ENCODE measurements at places on chromosomes 4 and X.

- DNase-seq: no peak
Observed at GRCh38 chr4:159267869-159268285, 165.0 kb downstream of the RAPGEF2 start.

- no peak for DNase-seq
Observed at GRCh38 chrX:19639813-19640462, 124.6 kb upstream of the MAP3K15 start.

DNA sequence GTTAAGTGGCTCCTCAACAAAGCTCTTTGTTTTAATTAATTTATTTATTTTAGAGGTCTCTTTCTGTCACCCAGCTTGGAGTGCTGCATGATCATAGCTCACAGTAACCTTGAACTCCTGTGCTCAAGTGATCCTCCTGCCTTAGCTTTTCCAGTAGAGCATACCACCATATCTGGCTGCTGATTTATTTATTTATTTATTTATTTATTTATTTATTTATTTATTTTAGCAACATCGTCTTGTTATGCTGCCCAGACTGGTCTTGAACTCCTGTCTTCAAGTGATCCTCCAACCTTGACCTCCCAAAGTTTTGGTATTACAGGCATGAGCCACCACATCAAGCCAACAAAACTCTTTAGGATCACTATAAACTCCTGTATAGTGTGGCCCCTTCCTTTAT lies 15.8 kb upstream of the KLF8 start:
- no peak for DNase-seq

DNA sequence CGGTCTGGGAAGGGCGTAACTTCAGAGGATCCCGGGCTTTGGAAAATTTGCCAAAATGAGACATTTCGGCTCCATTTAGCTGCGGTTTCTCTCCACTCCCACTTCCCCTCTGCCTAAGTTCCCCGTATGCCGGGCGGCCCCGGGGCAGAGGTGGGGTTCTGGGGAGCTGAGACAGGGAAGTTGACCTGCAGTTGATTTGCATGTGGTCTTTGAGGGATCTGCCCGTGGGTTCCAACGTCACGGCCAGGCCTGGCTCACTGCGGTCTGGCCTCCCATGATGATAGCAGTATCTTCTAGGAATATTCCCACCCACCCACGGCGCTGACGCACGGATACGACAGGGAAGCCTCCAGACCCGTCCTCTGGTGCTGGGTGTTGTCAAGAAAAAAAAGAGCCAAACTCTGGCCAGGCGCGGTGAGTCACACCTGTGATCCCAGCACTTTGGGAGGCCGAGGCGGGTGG lies 27.3 kb upstream of the CRLF2 start:
- no peak for DNase-seq

- DNase-seq: no peak
Observed at GRCh38 chr4:185358514-185358913, 37.2 kb downstream of the LRP2BP start.

DNA sequence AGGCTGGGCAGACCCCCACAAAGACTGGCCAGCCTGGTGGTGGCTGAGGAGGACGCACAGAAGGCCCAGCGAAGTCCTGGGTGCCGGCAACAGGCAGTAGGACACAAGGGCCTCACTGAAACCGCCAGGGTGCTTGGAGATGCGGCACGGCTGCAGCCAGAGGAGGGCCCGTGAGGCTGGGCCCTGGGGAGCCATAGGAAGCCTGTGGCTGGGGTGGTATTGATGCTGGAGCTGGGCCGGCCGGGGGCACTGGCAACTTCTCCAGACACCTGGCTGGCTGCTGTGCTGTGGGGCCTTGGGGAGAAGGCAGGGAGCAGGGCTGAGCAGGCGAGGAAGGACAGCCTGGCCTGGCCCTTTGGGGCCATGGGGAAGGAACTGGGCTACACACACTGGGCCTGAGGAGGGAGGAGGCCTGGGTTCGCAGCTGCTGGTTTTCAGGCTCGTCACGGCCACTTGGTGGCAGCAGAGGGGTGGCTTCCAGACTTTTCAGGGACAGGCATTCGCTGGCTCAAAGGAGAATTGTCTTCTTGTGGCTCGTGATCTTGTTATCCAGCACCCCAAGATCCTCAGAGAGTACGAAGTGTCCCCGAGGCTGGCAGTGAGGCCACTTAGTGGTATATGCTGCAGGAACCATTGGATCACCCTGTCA lies 37.2 kb downstream of the ATP2B3 start:
- peak; percentile 5 for DNase-seq

DNA sequence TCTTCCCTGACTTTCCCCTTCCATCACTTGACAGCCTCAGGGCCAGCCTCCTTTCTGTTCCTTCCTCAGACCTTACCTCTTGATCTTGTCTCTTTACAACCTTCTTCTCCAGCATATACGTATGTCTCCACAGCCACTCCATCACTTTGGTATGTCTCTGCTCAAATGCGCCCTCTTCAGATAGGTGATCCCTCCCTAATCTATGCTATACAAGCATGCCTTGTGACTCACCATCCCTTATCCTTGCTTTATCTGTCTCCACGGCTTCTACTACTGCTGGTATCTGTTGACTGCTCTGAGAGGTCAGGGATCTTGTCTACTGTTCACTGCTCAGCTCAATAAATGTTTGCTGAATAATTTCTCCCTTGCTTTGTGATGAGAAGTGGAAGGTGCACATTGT lies 9.0 kb downstream of the ARAP2 start:
- DNase-seq: no peak

- DNase-seq: no peak
Observed at GRCh38 chr4:129138810-129139496, 43.0 kb downstream of the C4orf33 start.

- no peak for DNase-seq
Observed at GRCh38 chr4:7295911-7296660, 103.7 kb downstream of the SORCS2 start.

- DNase-seq: no peak
Observed at GRCh38 chrX:40867352-40867751, 132.0 kb upstream of the MED14 start.

DNA sequence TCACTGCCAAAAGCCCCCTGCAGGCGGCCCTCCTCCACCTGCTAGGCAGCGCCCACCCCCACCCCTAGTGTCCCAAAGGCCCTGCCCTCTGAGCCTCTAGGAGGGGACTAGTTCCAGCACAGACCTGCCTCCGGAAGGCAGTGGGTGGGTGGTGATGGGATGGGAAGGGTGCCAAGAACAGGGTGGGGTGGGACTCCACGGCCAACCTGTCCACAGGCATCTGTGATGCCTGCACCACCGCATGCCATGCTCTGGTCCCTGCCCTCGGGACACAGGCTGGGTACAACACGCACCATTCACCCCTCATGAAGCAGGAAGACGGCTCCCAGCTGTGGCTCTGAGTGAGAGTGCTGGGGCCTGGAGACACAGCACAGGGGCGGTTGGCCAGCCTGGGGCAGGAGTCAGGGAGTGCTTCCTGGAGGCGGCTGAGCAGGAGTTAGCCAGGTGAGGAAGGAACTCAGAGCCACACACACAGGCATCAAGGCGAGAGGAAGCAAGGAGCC lies 243.1 kb upstream of the PSAPL1 start:
- DNase-seq: no peak

- no peak for DNase-seq
Observed at GRCh38 chr4:88419874-88420273, 37.0 kb upstream of the HERC5 start.

DNA sequence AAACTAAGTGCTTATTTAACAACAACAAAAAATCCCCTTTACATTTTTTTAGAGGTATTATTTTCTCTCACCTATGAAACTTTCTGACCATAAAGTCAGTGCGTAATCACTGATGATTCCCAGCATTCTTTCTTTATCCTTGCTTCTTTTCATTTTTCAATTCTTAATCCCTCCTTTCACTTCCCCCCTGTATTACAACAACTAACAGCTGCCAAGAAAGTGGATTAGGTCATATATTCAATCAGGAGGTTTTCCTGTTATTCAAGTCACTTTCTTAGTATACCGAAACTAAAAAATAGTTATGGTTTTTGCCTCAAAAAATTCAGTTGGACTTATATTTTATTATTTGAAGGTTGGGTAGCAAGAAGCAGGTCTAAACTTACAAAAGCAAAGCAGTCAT lies 2.1 kb upstream of the STAP1 start:
- DNase-seq: no peak

GRCh38 chrX:23784470-23785331 lies 1.7 kb downstream of the SAT1 start:
- no peak for DNase-seq

DNA sequence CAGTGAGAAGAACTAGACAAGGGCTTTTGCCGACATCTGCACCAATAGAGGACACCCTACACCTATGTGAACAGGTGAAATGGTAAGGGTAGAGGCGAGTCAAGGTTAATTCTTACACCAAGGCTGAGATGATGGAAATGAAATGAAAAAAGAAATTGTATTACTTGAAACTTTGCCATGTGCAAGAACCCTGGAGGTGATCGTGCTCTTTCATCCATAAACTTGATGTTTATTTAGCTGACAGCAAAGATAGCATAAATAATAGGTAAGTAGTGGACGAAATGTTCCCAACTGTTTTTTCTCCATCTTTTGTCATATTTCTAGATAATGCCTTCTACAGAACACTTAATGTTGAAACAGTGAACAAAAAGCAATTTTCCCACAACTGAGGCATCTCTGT lies 162.5 kb downstream of the BANK1 start:
- no peak for DNase-seq

DNA sequence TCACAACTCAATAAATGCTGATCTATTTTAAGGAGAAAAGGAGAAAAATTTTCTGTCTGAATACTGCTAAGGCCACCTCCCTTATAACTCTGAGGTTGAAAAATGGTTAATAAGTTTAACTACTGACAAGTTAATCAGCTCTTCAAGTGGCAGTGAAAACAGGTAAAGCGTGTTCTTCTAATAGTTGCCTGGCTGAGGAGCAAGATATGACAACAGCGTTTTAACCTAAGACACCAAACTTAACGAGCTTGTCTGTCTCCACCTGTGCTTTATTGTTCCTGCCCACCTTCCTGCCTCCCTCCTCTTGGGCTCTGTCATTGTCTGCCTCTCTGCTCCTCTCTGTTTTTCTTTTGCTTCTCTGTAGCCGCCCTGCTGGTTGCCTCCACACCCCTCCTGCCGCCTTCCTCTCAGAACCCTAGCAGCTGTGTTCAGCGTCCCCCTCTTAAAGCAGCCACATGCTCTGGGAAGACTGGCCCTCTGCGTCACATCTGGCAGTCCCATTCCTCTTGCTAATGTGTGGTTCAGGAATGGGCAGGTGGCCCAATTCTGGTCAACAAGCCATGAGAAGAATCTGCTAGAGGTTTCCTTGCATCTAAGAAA lies 4.3 kb upstream of the TSPAN5 start:
- DNase-seq: no peak

DNA sequence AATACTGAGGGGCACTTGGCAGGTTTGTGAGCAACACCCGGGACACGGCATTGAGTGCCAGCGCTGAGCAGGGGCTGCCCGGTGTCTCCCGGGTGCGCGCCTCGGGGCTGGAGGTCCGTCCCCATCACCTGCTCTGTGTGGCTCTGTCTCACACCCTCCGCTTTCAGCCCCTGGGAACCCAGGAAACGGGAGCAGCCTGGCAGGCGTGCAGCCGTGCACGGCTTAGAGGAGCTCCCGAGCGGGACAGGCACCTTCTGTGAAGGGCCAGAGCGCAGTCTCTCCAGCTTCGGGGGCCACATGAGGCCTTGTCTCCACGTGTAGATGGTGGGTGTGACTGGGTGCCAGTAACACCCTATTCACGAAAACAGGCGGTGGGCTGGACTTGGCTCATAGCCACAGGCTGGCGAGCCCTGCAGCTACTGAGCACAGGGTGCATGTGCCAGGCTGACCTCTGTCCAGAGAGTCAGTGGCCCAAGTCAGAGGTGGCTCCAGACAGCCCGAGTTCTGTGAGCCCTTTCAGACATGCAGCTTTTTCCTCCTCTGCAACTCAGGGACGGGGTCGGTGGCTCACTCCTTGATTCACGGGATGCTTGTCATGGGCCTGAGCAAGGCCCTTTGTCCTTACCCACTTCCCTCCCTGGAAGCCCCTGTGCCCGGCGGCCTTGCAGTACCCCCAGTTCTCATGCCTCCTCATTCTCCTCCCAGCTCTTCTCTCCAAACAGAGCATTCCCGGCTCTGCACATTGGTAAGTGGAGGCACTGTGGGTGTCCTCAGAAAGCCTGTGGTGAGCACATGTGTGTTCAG lies 23.5 kb downstream of the UVSSA start:
- no peak for DNase-seq

DNA sequence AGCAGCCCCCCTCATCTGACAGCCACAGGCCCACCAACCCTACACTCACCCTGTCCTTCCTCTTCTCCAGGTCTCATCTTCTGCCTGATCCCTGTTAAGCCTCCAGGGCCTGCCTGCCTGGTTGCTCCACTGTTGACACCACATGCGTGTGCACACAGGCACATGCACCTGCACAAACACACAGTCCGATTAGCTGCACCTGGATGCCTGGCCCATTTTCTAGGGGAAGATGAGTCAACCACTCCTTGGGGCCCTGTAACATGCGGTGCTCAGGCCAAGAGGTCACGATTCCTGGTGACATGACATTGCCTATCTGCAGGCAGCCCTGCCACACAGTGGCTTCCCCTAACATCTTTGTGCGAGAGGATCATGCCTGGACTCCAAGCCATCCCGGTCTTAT lies 498.4 kb downstream of the BCOR start:
- no peak for DNase-seq

Data from DMS79 (cell line).